Hepatic stellate cell (primary cell): ENCODE measurements at places on chromosomes 16 and 17.

- DNase-seq: no peak
These were observed 66.2 kb downstream of the IRF8 start for GRCh38 chr16:85965125-85965524.

DNA sequence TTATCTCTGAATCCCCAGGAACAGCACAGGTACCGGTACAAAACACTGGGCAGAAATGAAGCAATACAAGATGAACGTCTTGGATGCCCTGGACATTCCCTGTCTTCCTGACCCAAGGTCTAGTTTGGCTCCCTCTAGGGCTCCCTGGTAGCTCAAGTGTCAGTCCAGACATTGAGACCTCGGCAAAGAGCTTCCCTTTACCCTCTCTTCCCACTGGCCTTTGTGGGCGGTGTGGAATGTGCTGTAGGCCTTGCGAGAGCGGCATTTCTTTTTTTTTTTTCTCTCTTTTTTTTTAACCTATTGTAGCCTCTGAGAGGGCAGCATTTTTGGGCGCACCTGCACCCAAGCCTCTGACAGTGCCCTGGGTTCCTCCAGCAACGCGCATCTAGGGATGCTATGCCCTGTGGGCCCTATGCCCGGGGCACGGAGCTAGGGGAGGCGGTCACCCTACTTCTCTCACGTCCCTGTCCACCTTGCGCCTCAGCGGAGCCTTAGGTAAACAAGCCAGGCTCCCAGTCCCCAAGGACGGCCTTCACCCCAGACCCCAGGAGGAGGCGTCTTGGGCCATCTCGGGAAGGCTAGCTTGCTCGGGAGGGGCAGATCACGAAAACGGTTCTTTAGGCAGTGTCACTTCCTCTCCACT lies 1.2 kb upstream of the NFATC3 start:
- peak; percentile 68 for DNase-seq

DNA sequence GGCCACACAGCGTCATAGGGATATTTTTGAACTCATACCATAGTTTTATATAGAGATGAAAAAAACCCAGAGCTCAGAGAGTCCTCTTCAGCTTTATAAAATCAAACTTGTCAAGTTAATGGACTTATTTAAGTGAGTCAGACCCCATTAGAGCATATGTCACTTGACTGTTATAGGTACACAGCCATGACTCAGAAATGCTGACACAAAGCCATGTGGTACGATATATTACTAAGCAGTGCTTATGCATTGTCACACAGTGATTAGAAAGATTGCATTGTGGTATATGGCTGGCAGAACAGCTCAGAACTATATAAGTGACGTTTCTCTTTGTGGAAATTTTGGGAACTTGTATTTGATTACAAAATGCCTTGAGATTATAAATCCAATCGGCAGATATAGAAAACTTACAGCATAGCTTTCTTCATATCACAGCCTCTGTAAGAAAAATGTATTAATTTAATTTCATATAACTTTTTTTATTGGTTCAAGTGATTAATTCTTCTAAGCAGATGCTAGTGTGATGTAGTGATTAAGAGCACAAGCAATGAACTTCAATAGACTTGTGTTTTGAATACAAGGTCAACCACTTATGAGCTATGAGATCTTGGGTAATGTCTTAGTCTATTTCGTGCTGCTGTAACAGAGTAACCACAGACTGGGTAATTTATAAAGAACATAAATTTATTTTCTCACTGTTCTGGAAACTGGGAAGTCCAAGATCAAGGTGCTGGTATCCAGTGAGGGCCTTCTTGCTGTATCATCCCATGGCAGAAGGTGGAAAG lies 25.8 kb upstream of the GINS3 start:
- DNase-seq: no peak

GRCh38 chr17:14311981-14312380 lies 11.1 kb downstream of the HS3ST3B1 start:
- no peak for DNase-seq

GRCh38 chr16:68770671-68771070 lies 33.6 kb downstream of the CDH1 start:
- no peak for DNase-seq

GRCh38 chr17:2197271-2197670 lies 106.3 kb downstream of the SMG6 start:
- DNase-seq: no peak

DNA sequence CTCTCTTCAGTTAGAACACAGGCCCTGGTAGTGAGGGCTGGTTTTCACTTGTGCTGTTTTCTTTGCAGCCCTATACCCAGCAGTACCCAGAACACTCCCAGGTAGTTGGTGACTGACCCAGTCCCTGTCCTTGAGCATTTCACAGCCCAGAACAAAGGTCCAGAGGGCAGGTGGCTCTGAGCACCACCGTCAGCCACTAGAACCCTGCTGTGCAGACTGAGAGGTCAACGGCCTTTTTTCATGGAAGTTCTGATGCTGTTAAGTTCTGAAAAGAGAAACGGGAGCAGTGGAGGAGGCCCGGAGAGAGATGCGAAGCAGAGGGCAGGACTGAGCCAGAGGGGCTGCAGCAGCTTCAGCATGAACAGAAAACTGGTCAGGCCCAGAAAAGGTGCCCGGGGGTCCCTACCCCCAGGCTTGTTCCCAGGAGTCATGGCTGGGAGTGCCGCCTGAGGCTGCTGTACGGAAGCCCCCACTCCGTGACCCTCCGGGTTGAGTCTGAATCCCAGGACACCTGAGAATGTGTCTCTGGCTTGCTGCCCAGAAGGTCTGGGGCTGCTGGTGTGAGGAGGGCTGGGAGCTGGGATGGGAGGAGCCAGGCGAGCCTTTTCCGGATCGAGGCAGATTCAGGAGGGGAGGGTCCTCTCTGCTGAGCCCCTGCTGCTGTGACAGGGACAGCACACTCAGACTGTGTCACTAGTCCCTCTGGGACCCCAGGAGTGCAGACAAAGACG lies 8.7 kb downstream of the ZNF276 start:
- DNase-seq: no peak

DNA sequence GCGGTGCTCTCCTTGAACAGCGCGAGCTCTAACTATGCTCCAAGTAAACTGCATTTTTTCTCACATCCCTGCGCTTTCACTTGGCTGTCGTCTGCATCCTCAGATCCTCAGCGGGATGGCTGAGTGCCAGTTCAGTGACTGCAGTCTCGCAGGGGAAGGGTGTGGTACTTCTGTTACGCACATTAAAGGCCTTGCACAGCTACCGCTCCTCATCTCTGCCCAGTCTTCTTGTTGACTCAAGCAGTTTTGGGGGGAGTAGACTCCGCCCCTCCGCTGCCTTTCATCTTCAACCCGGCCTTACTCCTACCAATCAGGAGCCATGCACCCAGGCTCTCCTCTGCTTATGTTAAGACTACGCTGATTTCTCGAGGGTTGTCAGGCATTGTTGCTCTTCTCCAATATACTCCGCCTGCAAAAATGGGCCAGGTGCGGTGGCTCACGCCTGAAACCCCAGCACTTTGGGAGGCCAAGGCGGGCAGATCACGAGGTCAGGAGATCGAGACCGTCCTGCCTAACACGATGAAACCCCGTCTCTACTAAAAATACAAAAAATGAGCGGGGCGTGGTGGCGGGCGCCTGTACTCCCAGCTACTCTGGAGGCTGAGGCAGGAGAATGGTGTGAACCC lies 10.0 kb downstream of the ATP5PD start:
- no peak for DNase-seq
